Stimulated activated CD4-positive, alpha-beta T cell treated with anti-CD3 and anti-CD28 coated beads, Interleukin-4, amount 100 ng/mL, for 48 hours (primary cell): ENCODE measurements at places on chromosomes 4 and X.
A peak's percentile ranks its signal among the peaks of the same experiment; 100 is the strongest.

GRCh38 chr4:179634862-179635261 lies 2192.6 kb upstream of the AGA start:
- no peak for DNase-seq

DNA sequence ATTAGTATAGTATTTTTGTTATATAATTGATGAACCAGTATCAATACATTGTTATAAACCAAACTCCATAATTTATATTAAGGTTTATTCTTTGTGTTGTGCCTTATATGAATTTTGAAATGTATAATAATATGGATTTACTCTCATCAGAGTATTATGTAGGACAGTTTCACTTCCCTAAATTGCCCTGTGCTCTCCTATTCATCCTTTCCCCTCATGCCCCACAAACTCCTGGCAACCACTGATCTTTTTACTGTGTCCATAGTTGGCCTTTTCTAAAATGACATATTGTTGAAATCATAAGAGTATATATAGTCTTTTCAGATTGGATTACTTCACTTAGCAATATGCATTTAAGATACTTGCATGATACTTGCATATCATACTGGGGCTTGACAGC lies 958.1 kb upstream of the GRID2 start:
- DNase-seq, result no peak

DNA sequence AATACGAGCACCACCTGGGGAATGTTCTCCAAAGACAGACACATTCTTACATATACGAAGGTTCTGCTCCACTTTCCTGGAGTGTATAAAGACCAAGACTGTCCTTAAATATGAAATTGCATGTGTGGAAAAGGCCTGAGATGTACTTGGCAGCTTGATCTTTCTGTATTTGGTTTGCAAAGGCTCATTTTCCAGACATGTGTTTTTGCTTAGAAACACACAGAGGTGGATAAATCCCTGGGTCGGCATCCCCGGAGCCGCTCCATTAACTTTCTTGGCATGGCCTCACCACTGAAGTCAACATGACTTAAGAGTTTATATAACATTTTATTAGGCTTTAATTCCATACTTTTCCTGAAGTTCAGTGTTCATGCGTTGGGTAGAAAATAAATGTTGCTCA lies 239.4 kb downstream of the LDB2 start:
- DNase-seq, result no peak

- peak; percentile 77 for DNase-seq
Observed at GRCh38 chr4:105146276-105147015, at the start of gene TET2. Gene TET2, plus strand, starts transcription at chr4:105146876. Its CDS starts 87,067 bp downstream, at chr4:105233943.

DNA sequence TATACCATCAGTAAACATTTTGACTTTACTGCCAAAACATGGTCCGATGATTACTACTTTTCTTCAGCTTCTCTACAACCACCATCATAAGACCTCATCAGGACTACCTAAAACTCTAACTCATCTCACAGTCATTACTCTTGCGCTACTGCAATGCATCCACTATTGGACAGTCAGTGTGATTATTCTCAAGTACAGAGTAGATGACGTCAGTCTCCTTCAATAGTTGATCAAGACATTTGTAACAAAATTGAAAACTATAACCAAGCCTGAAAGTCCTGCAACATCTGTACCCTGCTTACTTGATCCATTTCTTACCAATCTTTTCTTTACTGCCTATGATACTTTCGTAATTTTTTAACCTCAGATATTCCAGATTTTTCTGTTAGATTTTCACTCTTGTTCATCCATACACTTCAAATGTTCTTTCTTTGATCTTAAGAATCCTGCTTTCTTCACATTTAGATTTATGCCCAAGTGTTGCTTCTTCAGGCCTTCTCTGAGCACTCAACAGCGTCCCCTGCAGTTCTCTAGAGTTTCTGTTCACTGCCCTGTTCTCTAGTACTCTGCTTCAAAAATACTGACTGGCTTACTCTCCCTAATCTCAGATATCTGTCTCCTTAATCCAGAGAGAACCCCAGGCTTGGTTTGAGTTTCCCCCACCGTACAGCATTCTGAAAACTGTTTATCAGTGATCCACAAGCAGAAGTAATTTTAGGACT lies 1517.6 kb downstream of the STIM2 start:
- DNase-seq, result no peak

GRCh38 chr4:144178414-144178813 lies 37.9 kb upstream of the GYPA start:
- no peak for DNase-seq
